ENCODE measurements at places on chromosomes 6 and 20.

DNA sequence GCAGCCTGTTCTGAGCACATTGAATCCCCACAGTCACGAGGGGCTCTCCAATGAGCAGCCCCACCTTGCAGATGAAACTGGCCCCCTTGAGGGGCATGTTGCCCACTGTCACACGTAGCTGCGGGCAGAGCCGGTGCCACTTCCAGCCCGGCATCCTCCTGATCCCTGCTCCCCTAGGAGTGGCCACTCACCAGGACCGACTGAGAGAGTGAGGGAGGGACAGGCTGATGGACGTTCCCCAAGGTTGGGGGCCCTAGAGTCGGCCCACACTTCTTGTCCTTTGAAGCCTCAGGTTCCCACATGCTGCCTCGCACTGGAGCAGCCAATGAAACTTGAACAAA is 10.5 kb downstream of the ENTPD6 start:
- no peak for DNase-seq

GRCh38 chr20:63750807-63751470 is 11.4 kb downstream of the SLC2A4RG start:
- DNase-seq, result no peak

DNA sequence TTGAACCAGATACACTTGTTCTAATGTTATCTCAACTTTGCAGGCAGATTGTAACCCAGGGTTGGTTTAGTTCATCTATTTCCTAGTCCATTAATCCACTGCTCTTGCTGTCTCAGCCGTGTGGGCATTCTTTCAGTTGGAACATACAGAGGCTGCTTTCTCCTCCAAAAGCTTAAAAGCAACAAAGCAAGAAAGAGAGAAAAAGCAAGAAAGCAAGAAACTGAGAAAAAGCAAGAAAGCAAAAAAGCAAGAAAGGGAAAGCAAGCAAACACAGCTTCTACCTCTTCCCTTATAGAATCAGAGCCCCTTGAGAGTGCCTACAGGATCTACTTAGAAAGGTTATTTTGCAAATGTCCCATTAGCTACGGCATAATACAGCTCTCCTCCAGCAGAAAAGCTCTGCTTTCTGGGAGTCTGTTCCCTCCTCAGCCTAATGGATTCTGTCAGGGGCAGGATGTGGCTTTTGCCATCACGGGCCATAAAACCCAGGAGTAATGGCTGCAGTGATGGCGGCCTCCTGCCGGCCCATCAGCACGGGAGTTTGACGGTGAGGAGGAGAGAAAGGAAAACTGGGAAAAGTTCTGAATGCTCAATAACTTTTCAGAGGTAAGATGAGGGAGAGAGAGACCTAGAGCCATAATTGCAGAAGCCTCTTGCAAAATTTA is 156.8 kb upstream of the JARID2 start:
- DNase-seq, result peak; percentile 57

DNA sequence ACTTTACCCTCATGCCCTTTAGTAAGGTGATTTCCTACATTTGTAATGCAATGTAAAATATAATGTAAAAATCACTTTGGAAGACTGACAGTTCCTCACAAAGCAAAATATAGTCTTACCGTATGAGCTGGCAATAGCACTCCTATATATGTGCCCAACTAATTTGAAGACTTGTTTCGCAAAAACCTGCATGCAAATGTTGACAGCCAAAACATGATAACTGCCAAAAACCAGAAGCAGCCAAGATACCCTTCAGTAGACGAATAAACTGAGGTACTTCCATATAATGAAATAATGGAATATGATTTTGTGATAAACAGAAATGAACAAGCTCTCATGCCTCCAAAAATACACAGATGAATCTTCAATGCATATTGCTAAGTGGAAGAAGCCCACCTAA is 13.6 kb downstream of the AURKA start:
- no peak for DNase-seq

DNA sequence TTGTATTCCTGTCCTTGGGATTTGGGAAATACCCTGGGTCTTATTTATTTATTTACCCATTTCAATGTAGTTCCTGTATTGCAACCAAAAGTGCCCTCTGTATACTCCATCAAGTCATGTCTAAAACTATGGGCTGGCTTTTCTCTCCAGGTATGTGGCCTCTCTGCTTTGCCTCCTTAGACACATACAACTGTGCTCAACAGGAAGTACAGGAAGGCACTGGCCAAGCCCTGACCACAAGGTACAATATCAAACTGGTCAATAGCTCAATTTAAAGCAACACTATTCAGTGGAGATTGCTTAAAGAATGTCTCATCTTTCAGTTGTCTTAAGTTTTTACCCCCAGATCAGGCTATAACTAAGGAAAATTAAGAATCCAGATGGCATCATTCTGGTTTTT is 42.3 kb upstream of the SLC24A3 start:
- no peak for DNase-seq

GRCh38 chr6:135535989-135536414 is 38.5 kb upstream of the AHI1 start:
- DNase-seq, result peak; percentile 12

GRCh38 chr6:106609699-106610098 is 19.6 kb downstream of the RTN4IP1 start:
- DNase-seq, result no peak

GRCh38 chr6:132411296-132411695 is 10.0 kb upstream of the MOXD1 start:
- no peak for DNase-seq

GRCh38 chr6:2868637-2869036 is 27.0 kb upstream of the SERPINB1 start:
- no peak for DNase-seq

- DNase-seq, result peak; percentile 74
Observed at GRCh38 chr6:36848658-36849441, 9.6 kb upstream of the CPNE5 start.
